Myocyte (in vitro differentiated cells): ENCODE measurements at places on chromosomes 12 and 14. TPM values are rescaled to one million over a fixed set of nuclear protein-coding genes. Genes with fewer than 3 reads are reported as not detected.

PPM1H gene
- total RNA-seq: 19.3 and 24.6 TPM in 2 replicates

HSP90B1 gene
- 414 and 940 TPM in 2 replicates for total RNA-seq

AQP5 gene
- total RNA-seq: not detected in 2 replicates

MPHOSPH9 gene
- 54.4 and 55.3 TPM in 2 replicates for total RNA-seq

MAP4K5 gene
- 87.5 and 105 TPM in 2 replicates for total RNA-seq

PIANP gene
- not detected in 2 replicates for total RNA-seq

TAS2R30 gene
- total RNA-seq: 1.1 and 1.5 TPM in 2 replicates

OVCH1 gene
- total RNA-seq: 0.10 and 0.64 TPM in 2 replicates

GRCh38 chr14:71985538-71986189 lies 53.4 kb downstream of the RGS6 start:
- no peak for DNase-seq

DNA sequence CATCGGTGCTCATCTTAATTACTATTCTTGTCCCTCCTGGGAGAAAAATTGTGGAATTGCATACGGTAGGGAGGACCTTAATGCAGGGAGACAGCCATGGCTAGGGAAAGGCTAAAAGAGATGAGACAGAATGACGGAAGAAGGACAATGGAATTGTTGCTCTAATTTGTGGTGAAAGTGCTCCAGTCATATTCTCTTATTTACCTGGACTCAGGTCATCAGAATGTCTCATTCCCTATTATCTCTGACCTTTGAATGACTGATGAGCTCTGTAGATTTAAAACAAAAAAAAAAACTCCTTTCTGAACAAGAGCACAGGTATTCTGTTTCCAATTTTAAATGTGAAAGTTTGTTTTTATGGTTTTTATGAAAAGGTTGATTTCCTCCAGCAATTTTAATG lies 8.6 kb upstream of the EPS8 start:
- DNase-seq: no peak

GRCh38 chr14:64696355-64696857 lies 7.8 kb upstream of the PLEKHG3 start:
- DNase-seq: no peak

- no peak for DNase-seq
Observed at GRCh38 chr12:88145567-88146505, 3.7 kb downstream of the TMTC3 start.

GRCh38 chr14:78705989-78706388 lies 535.8 kb downstream of the NRXN3 start:
- no peak for DNase-seq

DNA sequence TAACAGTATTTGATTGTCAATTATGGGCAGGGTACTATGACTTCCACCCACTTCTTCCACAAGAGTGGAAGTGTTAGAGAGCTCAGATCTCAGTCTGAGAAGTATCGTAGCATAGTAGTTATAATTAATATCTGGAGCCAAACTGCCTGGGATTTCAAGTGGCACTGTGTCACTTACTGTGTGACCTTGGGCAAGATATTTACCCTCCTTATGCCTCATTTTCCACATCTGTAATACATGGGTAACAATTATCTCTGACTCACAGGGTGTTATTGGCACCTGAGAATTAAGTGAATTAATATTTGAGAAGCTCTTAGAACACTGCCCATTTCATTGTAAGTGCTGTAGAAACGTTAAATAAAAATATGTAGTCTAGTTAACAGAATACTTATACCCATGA lies 11.5 kb downstream of the RAB21 start:
- DNase-seq: no peak

- peak; percentile 93 for DNase-seq
Observed at GRCh38 chr12:10749700-10750384, 26.7 kb upstream of the YBX3 start.

DNA sequence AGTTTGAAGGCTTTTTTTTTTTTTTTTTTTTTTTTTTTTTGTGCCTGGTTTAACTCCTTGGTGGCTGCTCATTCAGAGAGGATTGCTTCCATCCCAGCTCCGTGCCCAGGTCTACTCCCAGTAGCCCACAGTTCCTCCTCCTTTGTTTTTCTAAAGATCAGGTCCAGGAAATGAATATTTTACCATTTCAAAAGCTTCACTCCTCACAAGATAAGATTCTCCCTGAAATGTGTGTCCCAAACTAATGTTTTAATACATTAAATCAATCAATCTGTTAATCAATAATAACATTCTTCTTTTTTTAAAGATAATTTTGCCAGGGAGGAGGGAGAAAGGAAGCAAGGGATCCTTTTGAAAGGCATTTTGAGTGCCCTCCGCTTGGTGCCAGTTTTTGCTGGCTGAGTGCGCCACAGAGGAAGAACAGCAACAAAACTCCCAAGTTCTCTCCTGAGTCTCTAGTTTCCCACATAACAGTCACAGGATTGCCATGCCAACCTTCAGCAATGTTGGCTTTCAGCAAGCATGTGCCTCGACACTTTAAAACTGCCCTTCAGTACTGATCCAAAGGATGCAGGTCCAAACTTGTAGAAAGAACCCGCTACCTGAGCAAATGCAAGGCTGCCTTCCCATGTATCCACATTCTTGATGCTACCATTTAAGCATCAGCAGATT lies 99.2 kb downstream of the RMST start:
- no peak for DNase-seq

GRCh38 chr14:56004786-56005185 lies 113.4 kb upstream of the PELI2 start:
- peak; percentile 59 for DNase-seq

DNA sequence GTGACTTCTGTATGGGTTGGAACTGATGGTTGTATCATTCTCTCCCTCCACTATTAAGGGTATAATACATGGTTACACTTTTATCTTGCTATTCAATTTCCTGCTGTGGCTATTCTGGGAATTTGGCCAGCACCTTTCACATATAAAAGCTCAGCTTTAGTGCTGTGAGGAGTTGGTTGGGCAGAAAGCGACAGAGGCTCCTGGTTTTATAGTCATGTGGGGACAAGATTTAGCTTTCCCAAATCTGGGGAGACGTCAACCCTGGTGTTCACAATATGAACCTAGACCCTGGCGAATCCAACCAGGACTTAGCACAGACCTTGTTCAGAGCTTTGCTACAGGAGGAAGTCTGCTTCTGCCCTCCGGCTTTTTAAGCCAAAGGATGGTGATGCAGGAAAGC lies 36.5 kb downstream of the FOS start:
- DNase-seq: peak; percentile 71

DNA sequence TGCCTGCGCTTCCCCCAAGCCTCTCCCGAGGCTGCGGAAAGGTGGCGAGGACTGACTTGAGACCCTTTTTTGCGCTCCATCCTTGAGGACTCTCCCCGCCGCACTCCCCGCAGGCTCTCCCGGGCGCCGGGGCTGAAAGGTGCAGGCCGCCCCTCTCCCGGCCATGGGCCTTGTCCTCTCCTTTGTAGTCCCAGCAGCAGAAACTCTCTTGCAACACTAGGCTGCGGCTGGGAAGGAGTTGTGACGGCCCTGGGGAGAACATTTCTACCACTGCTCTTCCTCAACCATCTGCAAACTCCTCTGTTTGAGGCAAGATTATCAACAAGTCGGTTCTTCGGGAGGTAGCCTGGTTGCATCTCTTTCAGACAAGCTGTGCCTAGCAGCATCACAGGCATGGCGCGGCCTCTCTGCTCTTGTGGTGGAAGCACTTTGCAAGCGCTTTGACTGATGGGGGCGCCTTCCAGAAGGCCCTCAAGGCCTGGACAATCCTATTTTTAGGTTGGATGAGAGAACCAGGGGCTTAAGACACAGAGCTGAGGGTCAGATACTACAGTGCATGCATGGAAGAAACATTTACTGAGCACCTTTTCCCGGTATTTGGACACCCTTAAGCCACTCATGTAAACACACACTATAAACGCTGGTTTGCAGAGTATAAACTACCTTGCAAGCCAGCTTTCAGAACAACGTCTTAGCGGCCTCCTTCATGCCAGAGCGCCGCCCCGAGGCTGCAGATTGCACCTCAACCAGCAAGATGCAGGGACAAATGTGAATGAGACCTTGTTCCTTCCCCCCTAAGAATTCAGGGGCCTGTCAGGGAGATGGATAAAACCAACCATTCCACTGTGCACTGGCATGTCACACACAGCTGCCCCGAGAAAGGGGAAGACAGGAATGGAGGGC lies 1.2 kb upstream of the PRIMA1 start:
- DNase-seq: no peak

- DNase-seq: no peak
Observed at GRCh38 chr12:32780071-32780470, 24.4 kb upstream of the YARS2 start.

GRCh38 chr14:77067632-77068516 lies 30.2 kb upstream of the CIPC start:
- DNase-seq: peak; percentile 73

DNA sequence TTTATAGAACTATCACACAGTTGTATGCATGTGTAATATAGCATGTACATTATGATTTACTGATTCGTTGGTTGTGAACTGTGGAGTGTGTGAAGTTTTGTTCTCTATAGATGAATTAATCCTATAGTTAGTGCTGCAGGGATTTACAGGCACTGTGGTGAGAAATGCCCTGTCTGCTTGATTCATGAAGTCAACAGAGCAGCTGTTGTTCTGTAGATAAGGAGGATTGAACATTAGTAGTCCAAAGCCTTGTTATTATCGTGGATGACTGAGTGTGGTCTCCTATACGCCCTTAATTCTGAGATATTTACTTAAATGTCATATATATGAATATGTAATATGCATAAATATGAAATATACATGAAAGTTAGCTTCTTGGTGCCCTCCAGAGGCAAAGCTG lies 98.3 kb downstream of the DNAH10 start:
- no peak for DNase-seq

GRCh38 chr12:27969624-27970400 lies 2.7 kb downstream of the PTHLH start:
- peak; percentile 59 for DNase-seq

GRCh38 chr12:107144990-107145389 lies 51.6 kb upstream of the CRY1 start:
- DNase-seq: no peak

DNA sequence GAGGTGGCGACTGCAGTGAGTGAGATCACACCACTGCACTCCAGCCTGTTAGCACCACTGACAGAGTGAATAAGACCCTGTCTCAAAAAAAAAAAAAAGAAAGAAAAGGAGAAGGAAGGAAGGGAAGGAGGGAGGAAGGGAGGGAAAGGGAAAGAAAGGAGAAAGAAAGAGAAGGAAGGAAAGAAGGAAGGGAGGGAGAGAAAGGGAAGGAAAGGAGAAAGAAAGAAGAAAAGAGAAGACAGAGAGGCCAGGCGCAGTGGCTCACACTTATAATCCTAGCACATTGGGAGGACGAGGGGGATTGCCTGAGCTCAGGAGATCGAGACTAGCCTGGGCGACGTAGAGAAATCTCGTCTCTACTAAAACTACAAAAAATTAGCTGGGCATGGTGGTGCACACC lies 13.2 kb downstream of the DCAF5 start:
- DNase-seq: no peak

GRCh38 chr12:105223352-105223845 lies 12.6 kb downstream of the APPL2 start:
- DNase-seq: no peak

DNA sequence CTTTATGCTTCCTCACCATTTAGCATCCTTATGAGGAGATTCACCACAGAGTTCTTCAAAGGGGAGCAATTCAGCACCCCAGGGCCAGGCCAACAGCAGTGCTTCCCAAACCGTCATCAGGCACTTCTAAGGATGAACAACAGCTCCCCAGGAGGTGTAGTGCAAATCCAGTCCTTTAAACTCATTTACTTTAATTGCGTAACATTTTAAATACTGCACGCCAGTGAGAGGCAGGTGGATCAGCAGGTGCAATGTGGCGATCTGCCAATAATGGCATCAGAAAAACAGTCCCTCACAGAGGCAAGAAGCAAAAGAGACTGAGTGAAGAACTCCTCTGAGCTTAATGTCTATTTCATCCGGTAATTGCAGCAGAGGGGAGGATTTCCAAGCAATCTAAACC lies 770.9 kb upstream of the FOXG1 start:
- no peak for DNase-seq

- DNase-seq: peak; percentile 31
Observed at GRCh38 chr14:68815298-68816182, 22.7 kb upstream of the ZFP36L1 start.

- DNase-seq: no peak
Observed at GRCh38 chr14:85334316-85334715, 195.6 kb upstream of the FLRT2 start.

DNA sequence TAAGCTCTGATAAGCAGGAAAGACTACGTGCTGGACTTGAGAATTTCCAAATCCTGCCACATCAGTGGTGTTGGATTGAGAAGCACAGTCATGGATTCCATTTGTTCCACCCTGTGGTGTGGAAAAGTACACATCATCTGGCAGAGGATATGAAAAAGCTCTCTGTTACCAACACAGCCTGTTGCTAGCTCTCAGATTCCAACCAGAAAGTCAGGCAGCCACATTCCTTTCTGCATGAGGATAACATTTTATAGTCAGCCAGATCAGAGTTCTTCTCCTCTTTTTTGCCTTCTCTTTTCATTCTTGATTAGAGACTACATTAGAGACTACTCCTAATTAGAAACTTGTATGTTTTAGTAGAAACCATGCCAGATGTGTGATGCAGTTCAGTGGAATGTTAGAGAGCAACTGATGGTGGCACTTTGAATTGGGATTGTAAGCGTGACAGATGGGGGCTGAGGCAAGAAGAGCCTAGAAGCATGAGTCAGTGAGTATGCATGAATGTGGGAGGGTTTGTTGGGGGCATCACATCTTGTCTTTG lies 61.2 kb upstream of the STXBP6 start:
- peak; percentile 97 for DNase-seq

- no peak for DNase-seq
Observed at GRCh38 chr14:94034886-94035285, 8.7 kb downstream of the OTUB2 start.

DNA sequence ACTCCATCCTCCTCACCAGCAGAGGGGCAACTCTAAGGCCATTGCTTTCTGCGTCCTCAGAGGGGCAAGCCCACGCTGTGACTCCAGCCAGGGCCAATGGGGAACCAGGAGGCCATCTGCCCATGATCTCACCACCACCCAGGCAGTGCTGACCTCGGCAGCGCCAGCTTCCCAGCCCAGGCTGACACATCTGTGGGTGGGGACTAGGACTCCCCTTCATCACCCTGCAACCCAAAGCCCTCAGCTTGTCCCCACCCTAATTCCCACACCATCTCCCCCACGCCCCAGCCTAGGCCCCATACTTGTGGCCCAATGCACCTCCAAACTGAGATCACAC lies 58.6 kb downstream of the VWF start:
- peak; percentile 22 for DNase-seq
